ENCODE measurements at places on chromosomes 4 and X. TPM values are rescaled to one million over a fixed set of nuclear protein-coding genes. Genes with fewer than 3 reads are reported as not detected.

GRCh38 chrX:15908603-15909290 lies 54.1 kb upstream of the AP1S2 start:
- no peak for DNase-seq

- DNase-seq, result no peak
These were observed 125.4 kb downstream of the PDLIM5 start for GRCh38 chr4:94577136-94577535.

DNA sequence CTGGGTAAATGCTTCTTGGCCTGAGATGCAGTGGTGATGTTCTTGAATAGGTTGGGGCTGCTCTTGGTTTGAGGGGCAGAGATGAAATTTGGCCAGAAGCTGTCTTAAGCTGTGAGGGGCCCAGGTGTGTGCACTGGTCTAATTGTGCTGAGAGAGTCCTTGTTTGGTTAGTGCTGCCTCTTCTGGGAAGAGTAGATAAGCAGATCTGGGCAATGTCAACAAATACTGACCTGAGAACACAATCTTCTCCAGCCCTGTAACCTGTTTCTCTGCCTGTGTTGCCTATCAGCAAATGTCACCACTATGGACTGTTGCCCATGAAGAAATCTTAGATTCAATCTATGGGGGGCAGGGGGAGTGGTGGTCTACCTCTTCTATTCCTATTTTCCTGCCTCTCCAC lies 17.2 kb upstream of the USP27X start:
- DNase-seq, result no peak

DNA sequence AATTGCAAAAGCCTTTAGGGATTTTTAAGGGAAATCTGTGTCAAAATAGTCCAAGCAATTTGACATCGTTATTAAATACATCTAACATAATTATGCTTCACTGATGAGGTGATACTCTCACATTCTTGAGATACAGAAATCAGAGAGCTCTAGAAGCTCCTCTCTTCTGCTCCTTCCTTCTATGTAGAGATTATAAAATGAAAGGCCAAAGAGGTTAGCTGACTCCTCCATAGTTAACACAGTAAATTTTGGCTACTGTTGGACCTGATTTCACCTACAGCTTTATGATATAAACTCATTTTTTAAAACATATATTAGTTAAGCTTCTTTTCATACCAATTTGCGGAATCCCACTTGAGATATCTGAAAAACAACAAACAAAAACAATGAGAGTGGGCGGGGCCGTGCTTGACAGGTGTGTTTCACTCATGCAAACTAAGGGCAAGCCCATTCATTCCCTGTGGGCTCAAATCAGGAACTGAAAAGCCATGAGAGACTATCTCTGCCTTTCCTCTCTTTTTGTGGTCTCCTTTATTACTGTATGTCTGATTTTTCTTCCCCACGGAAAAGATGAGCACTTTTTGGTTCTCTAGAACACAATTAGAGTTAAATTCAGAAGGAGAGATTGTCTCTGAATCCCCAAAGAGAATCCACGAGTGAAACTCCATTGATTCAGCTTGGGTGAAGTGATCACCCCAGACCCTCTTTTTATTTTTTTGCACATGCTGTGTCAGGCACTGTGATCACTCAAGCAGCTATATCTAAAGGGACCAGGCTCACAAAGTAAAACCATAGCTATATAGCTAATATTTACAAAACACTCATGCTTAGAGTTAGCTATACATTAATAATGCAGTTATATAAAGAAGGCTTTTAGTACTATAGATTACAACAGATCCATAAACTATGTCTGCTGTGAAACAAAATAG lies 566.3 kb downstream of the IL15 start:
- no peak for DNase-seq

- no peak for DNase-seq
These were observed 161.0 kb upstream of the FAM241A start for GRCh38 chr4:111984169-111984819.

DNA sequence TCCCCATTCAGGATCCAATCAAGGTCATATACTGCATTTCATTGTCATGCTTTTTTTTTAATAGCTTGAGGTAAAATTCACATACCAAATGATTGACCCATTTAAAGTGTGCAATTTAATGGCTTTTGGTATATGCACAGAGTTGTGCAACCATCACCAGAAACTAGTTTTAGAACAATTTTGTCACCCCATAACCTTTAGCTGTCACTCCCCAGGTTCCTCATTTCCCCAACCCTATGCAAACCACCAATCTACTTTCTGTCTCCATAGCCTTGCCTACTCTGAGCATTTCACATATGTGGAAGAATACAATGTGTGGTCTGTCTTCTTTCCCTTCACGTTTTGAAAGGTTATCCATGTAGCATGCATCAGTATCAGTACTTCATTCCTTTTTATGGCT lies 1.4 kb upstream of the SMAD1 start:
- no peak for DNase-seq

DNA sequence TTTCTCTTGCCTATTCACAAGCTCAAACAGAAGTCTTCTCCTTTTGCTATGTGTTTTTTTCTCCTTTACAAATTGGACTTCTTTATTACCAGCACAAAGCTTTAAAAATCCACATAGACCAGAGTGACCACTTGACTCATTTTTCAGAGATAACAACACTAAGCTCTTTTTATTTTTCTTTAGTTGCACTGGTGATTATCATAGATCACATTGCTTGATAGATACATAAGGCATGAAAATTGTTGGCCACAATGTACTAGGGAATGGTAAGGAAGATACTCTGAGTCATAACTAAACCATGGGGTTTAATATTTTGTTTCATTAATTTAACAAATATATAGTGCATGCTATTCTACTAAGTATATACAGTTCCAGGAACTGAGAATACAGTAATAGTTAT lies 159.0 kb downstream of the GASK1B start:
- no peak for DNase-seq

GRCh38 chrX:23752740-23753415 lies 9.8 kb upstream of the ACOT9 start:
- DNase-seq, result no peak

- no peak for DNase-seq
These were observed 24.2 kb upstream of the UBA6 start for GRCh38 chr4:67725132-67725531.

DNA sequence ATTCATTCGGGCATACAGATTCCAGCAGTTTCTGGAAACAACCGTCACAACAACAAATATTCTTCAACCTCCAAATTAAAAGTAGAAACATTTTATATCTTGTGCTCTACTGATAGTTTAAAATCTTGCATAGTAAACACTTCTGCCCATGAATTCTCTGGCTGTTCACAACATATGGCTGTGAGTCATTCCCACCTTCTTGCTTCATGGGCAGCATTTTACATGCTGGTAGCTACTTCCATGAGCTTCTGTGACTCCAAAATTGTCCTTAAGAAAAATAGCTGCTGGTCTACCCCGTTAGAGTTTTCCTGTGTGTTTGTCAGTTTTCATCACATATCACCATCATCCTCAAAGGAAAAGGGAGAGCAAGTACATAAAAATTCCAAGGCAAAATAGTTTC lies 22.7 kb downstream of the PNPLA4 start:
- DNase-seq, result no peak

DNA sequence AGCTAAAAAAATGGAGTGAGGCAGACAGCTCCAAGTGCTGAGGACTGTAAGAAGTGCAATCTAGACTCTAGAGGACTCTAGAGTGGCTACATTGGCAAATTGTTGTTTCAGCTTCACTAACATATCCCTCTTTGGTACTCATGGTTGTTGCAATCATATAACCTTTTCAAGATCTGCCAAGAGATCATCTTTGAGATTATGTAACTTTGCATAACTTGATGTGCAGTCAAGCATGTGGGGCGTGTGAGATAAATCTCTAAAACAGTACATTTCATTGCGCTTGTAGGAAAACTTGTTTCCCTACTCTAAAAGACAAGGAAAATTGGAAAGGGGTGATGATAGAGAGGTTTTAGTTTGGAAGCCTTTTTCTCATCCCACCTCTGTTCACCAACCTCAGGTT lies 11.2 kb upstream of the BRS3 start:
- DNase-seq, result no peak

GRCh38 chrX:117096528-117096927 lies 633.8 kb upstream of the CT83 start:
- no peak for DNase-seq

DNA sequence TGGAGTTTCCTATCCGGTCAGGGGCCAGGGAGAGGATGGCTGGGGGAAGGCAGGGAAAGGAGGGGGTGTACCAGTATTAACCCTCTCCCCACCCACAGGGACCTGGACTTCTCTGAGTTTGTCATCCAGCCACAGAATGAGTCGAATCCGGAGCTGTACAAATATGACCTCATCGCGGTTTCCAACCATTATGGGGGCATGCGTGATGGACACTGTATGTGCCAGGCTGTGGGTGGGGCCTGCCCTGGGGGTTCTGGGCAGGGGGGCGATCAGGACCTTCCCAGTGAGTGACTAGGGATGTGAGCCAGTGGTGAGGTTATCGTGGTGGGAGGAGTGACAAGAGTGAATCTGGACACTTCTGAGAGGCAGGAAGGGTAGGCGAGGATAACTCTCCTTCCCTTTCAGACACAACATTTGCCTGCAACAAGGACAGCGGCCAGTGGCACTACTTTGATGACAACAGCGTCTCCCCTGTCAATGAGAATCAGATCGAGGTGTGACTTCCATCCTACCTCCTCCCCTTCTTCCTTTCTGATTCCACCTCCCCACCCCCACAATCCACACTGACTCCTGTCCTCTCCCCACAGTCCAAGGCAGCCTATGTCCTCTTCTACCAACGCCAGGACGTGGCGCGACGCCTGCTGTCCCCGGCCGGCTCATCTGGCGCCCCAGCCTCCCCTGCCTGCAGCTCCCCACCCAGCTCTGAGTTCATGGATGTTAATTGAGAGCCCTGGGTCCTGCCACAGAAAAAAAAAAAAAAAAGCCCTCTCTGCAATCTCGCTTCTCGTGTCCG lies 14.6 kb downstream of the USP11 start:
- DNase-seq, result no peak

The TREX2 gene
- 0.39 TPM for total RNA-seq

The UGT2B11 gene
- not detected for total RNA-seq

The PARM1 gene
- not detected for total RNA-seq

The FNIP2 gene
- total RNA-seq, result 29.6 TPM

Measured in SJSA1 (cell line).